ENCODE measurements at places on chromosomes 5 and 9.

GRCh38 chr5:132102944-132103331 is 29.3 kb downstream of the CSF2 start:
- no peak for DNase-seq

DNA sequence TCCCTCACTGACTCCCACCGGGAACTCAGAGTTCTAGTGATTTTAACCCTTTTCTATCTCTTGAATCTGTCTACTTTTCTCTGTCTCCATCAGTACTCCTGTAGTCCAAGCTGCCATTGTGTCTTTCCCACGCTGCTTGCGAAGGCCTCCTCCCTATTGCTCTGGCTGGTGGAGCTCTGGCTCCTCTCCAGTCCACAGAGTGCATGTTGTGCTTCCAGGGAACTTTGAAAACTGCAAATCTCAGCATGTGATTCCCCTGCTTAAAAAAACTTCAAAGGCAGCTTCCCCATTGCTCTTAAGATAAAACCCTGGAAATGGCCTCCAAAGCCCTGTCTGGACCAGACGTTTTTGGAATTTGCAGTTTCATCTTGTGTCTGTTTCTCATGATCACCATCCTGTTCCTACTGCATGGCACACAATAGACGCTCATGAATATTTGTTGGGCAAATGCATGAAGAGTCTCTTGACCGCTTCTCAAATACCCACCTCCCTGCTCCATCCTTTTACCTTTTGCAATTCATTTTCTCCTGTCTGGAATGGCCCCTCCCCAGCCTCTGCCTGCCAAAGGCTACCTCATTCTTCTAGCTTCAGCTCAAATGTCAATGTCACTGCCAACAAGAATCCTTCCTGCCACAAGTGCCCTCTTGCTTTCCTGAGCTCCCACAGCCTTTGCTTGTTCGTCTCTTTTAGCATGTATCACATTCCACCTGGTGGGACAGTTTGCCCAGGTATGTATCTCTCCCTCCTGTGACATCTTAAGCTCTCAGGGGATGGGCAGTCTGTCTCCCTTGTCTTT is 293.2 kb downstream of the ARHGAP26 start:
- no peak for DNase-seq

DNA sequence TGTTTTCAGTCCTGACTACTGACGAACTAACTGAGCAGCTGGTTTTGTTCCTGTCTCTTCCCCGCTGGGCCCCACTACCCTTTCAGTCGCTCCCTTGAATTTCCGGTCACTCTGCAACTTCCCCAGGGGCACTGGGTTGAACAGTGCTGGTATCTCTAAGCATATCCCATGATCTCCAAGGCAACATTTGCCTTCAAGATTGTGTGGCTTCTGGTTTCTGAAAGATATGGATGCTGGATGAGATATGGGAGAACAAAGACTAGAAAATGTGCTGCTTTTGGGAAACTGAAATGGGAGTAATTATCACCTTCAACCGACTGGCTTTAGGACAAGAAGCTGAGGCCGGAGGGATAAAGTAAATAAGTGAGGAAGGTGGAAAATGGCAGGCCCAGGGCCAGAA is 258.2 kb upstream of the PIK3R1 start:
- DNase-seq = no peak

DNA sequence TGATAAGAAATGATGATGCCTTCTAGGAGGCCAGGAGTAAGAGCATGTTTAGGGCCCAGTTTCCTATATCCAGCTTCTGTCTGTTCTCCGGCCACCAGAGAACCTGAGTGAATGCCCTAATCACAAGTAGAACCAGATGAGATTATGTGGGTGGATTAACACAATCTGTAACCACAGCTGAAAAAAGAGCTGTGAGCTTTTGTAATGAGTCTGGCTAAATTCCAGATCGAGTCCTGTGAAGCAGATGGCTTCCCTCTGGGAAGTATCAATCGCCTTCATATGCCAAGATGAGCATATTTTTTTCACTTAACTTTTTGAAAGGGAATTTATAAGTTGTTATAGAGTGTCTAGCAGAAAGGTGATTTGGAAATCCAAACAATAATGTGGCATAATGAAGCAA is 99.8 kb downstream of the NNT start:
- DNase-seq = no peak

DNA sequence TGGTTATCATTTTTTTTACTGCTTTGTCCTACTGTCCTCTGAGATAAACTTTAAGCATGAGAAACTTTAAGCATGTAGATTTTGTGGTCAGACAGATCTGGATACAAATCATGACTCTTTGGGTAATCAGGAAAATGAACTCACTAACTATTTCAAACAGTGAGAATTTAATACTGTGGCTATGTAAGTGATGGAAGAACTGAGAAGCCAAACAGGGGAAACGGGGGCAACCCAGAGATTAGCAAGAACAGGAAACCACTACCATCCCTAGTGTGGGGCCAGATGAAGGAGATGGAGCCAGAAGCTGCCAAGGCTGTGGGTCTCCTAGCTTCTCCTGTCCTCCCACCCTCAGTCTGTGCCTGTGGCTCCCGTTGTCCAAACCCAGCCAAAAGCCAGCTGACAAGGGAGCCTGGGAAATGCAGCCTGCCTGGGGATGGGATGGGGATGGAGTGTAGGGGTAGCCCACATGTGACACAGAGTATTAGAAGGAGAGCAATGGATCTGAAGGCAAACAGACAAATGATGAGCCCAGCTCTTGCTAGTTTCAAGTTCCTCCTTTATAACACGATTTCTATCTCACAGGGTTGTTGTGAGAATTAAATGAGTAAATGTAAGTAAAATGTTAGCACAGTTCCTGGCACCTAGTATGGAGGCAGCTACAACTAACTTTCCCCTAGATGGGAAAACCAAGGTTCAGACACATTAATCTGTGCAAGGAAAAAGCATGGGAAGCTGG is 27.7 kb upstream of the CDC23 start:
- DNase-seq = no peak

DNA sequence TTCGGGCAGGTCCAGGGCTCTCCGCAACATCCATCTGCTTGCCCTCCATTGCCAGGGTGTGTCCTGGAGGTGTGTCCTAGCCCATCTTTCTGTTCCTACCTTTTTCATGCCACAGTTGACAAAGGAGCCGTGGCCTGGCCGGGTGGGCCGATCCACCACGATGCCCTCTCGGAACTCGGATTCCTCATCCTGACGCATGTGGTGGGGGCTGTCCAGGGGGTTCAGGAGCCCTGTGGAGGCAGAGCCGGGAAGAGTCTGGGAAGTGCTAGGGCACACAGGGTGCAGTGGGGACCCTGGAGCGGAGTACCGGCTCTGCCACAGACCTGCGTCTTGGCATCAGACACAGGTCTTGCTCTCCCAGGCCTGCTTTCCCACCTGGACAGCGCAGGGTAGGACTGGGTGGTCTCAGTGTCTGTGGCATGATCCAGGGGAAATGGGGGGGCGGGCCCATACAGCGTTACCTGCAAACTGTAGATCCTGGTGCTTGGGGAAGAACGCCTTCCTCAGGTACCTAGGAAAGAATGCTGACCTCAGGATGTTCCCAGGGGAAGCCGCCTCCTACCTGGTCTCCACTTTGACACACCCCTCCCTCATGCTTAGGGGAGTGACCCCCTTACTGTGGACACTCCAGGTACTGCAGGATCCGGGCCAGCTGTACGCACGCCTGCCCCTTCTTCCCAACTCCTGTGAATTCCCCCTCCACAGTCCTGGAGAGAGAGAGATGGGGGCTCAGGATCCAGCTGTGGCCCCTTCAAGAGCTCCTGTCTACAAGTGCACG is 3.5 kb downstream of the SPOUT1 start:
- no peak for DNase-seq

- no peak for DNase-seq
Observed at GRCh38 chr9:8815931-8816330, 1016.4 kb upstream of the DMAC1 start.

DNA sequence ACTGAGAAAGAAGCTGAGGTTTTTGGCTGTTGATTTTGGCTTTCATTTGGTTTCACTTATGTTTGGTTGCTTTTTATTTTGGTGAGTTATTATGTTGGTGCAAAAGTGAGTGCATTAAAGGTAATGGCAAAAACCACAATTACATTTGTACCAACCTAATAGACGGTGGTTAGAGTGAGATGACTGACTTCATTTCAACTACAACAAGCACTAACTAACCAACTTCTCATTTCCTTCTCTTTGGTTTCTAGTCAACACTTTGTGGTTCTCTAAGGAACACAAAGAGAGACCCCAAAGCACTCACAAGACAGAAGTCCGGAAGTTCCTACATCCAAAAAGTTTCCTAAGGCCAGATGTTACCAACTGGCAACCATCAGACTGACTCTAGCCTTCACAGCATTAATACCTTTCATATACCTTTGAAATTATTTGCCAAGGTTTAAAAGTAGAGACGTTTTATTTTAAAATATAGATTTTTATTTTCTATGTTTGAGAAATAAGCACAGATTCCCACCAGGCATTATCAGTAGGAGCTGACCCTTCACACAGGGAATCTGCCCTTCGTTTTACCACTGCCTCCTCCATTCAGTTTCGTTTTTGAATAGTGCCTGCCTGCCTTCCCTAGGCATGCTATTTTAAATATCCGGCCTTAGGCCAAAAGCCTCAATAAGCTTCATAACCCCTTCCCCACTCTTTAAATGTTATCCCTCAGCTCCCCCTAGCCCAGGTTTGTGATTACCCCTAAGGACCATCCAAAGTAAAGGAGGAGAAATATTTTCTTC is 301.1 kb upstream of the PTGER4 start:
- no peak for DNase-seq

DNA sequence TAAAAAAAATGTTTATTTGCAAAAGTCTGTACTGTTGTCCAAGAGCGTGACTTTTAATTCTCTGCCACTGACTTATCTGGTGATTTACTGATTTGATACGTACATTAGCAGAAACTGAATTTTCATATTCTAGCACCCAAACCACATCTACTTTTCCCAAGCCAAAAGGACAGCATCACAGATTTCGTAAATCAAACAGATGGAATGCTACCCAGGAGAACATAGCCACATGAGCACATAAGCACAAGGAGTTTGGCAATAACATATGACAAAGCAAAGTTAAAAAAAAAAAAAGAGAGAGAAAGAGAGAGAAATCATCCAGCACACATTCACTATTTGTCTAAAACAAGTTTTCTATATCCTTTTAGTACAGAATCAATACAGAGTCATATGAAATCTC is 83.7 kb downstream of the HINT1 start:
- no peak for DNase-seq

DNA sequence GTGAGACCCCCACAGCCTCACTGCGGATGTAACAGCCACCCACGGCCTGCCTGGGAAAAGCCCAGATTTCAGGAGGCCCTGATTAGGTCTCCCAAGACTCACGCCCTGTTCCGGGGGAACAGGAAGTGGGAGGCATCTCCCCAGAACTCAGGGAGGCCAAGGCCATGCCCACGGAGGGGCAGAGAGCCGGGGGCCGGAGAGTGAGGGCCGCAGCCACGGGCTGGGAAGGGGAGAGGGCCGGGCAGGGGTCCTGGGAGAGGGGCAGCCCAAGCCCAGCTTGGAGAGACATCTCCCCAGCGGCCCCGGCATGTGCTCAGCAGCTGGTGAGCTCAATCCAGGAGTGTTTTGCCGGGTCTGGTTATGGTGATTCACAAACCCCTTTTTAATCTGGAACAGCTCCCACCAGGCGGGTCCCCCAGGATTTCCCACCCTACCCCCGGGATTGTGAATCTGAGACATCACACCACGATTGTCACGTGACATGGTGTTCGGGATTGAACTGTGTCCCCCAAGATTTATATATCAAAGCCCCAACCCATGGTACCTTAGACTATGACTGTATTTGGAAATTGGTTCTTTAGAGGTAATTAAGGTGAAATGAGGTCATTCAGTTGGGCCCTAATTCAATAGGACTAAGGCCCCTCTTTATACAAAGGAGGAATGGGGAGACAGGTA is 26.6 kb downstream of the KCNT1 start:
- no peak for DNase-seq

GRCh38 chr5:96995419-96995818 is 59.5 kb downstream of the LNPEP start:
- no peak for DNase-seq

- DNase-seq = no peak
Observed at GRCh38 chr5:73948720-73949119, 322.7 kb downstream of the ARHGEF28 start.

DNA sequence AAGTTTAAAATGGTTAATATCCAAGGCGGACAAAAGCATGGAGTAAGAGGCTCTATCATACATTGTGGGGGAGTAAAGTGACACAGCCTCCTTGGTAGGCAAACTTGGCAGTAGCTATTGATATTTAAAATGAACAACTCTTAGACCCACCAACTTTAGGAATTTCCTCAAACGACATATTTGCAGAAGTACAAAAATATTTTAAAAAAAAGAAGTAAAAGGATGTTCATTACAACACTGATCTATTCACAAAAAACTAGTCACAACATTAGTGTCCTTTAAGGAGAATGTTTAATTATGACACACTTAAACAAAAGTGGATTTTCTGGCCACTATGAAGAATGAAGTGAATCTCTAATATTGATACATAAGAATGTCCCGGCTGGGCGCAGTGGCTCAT is 1.7 kb downstream of the ALG2 start:
- no peak for DNase-seq

GRCh38 chr5:6360323-6361072 is 17.8 kb downstream of the MED10 start:
- DNase-seq = no peak

GRCh38 chr9:81465468-81466011 is 223.8 kb downstream of the TLE1 start:
- no peak for DNase-seq

DNA sequence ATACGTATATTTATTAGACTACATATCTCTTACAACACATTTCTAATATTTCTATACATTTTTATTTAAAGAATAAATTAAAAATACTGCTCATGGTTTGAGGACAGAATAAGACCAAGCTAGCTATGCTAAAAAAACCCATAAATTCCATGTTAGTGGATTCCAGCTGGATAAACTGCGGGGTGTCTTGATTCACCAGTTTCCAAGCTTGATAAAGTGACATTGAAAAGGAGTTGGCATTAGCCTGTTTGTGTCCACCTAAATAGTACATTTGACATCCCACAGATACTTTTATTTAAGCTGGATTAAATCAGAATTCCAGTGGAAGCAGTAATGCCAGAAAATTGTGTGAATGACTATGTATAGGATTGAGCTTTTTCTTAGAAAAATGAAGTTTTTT is 80.1 kb downstream of the GABRA6 start:
- no peak for DNase-seq

DNA sequence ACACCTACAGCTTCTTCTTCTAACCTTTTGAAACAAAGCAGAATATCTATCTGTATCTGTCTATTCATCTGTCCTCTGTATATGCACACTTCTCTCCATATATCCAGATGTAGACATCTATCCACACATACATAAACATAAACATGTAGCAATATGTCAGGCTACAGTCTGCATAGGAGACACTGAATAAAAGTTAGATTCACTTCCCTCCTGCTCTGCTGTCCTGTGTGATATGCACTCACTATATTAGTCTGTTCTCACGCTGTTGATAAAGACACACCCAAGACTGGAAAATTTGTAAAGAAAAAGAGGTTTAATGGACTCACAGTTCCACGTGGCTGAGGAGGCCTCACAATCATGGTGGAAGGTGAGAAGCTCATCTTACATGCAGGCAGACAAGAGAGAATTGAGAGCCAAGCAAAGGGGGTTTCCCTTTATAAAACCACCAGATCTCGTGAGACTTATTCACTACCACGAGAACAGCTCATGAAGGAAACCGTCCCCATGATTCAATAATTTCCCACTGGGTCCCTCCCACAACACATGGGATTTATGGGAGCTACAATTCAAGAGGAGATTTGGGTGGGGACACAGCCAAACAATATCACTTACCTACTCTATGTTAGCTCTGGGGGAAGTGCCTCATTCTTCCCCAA is 24.1 kb downstream of the RANBP3L start:
- no peak for DNase-seq

GRCh38 chr5:78819707-78820106 is 165.4 kb downstream of the ARSB start:
- DNase-seq = no peak
